Posterior vena cava (tissue), 2 donors: ENCODE measurements at places on chromosomes 4 and X.

GRCh38 chr4:73662709-73663546, 42.7 kb upstream of the RASSF6 start:
- no peak for DNase-seq

DNA sequence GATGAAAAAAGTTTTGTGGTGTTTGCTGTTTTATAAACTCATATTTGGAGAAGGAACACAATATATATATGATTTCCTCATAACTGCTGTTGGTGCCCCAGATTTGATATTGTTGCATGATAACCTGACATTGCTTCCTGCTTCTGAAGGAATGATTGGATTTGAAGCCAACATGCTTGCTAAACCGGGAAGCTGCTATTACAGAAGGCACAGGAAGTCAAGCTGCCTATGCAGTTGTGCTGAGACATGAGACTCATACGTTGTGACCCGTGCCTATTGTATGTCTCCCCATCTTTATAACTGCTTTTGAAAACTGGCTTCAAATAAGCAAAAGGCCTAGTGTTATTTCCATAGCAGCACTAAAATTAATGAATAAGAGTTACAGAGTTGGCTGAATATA, 32.9 kb downstream of the GAB1 start:
- DNase-seq = no peak

- DNase-seq = no peak
These were observed 393.5 kb downstream of the KCNIP4 start for GRCh38 chr4:21555083-21555482.

DNA sequence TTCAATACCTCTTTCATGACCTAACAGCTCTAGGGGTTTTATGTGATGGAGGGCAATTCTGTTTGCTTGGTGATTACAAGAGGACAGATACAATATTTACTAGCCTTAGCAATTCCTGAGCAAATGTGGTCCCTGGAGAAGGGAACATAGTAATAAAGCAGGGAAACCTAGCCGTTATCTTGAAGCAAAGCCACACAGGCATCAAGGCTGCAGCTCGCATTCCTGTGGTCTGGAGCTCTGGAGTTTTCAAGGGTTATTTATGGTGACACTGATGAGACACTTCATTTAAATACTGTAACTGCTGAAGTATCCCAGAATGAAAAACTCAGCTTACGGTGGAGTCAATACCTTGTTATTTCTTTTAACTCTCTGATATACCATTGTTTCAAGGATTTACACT, 66.8 kb downstream of the AFF2 start:
- DNase-seq = no peak

DNA sequence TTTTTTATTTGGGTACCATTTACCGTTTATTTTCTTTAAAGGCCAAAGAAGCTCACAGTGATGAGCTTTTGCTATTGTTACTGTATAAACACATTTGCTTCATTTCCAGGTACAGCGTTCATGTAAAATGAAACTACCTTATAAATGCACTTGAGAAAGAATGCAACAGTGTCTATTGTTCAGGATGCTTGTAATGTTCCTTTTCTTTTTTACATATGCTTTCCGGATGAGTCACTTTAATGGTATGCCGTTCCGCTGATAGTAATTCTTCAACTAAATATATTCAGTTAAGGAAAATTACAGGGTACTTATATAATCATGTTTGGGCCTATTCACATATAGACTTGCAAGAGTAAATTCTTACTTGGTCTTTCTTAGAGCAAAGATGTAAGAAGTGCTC, 354.9 kb downstream of the RPA4 start:
- DNase-seq = no peak

- DNase-seq = no peak
These were observed 71.8 kb downstream of the SUPT20HL2 start for GRCh38 chrX:24241822-24242648.

- no peak for DNase-seq
These were observed 167.8 kb upstream of the HAND2 start for GRCh38 chr4:173697840-173698239.
